Activated CD8-positive, alpha-beta memory T cell treated with anti-CD3 and anti-CD28 coated beads for 4 hours (primary cell): ENCODE measurements at places on chromosomes 6 and 20.

DNA sequence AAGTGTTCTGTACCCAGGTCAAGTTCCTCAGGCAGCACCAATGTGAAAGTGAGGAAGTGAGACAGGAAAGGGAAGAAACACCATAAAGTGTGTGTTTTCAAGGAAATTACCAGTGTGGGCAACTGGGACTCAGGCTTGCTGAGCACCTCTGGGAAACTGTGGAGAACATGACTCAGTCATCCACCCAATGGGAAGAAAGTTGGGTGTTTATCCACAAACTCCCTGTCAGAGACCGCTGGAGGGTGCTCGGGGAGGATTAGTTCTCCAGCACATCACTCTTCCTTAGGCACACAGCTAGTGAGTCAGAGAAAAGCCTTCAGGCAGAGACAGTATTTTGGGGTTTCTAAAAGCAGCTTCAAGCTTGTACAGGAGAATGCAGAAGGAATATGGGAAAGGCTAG lies 93.6 kb downstream of the PCSK2 start:
- no peak for DNase-seq

- DNase-seq = no peak
These were observed 536.9 kb upstream of the CDH4 start for GRCh38 chr20:60715172-60715571.

GRCh38 chr6:63245909-63246308 lies 34.6 kb downstream of the FKBP1C start:
- no peak for DNase-seq

DNA sequence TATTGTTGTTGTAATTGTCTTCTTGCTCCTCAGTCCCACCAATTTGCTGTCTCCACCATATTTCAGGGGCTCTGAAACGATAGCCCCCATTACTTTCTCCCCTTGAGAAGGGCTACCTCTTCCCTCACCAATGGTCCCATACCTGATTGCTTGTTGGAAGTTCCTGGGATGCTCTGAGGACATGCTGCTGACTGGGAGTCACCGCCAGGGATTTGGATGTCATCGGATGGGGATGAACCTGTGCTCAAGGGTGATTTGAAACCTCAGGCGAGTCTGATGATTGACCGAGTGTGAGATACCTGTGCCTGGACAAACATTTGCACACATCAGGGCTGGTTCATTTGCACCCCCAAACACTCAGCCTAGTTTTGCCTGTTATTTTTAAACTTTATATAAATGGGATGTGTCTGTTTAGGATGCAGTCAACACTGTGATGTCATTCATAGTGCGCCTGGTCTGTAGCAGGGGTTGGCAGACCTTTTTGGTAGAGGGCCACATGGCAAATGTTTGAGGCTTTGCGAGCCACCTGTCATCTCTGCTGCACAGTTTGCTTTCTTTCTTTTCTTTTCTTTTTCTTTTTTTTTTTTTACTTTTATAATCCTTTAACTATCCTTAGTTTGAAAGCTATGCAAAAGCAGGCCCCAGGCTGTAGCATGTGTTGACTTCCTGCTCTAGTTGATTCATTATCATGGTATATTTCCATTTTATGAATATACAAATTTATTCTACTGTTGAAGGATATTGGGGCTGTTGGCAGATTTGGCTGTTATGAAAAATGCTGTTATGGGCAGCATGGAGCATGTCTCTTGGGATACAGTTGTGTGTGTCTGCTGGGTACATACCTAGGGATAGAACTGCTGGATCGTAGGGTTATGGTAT lies 118.5 kb upstream of the PHACTR3 start:
- no peak for DNase-seq
